ENCODE measurements at places on chromosomes 11 and 22. TPM values are rescaled to one million over a fixed set of nuclear protein-coding genes. Genes with fewer than 3 reads are reported as not detected.

The C11orf86 gene
- 0.41 TPM for total RNA-seq

The VWCE gene
- total RNA-seq, result 2.9 TPM

The OR6A2 gene
- total RNA-seq, result 0.08 TPM

The MS4A4E gene
- total RNA-seq, result 0.97 TPM

The KRTAP5-9 gene
- not detected for total RNA-seq

The PLCB3 gene
- 19.4 TPM for total RNA-seq

The CST6 gene
- not detected for total RNA-seq

The KREMEN1 gene
- 52.3 TPM for total RNA-seq

The C22orf31 gene
- not detected for total RNA-seq

All from adrenal gland (tissue), 19 donors.